NCI-H1048 (cell line): ENCODE measurements at places on chromosomes 12 and 14.

DNA sequence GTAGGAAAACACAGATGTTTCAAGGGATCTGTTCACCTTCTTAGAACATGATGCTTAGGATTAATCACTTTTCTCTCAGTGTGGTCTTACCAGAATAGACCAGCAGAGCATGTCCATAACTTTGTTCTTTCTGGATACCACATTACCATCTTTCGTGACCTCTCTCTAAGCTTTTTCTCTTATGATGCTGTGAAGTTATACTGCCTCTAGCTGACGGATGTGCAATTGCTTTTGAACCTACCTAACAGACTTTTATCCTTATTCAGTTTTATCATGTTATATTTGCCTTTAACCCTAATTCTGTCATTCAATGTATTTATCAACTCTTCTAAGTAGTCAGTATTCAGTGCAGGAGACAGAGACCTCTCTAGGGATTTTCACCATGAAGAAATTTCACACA is 246.7 kb downstream of the DACT1 start:
- no peak for DNase-seq

- no peak for DNase-seq
Measured at GRCh38 chr12:79535751-79536150, 155.0 kb downstream of the PAWR start.

GRCh38 chr14:91806716-91807115 is 60.6 kb downstream of the TC2N start:
- DNase-seq, result no peak

DNA sequence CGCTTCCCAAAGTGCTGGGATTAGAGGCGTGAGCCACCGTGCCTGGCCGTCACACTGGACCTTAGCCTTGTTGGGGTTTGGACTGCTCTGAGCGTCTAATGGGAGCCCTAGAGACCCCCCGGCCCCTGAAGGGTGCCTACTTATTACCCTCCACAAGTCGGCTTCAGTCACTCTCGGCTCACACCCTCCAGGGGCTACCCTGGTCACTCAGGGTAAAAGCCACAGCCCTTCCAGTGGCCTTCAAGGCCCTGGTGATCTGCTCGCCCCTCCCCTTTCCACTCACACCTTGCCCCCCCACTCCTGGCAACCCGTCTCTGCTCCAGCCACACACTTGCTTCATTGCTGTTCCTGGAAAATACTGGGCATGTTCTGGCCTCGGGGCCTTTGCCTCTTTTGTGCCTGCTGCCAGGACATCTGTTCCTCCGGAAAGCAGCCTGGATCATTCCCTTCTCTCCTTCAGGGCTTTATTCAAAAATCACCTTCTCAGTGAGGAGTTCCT is 3.6 kb upstream of the MORN3 start:
- DNase-seq, result no peak

DNA sequence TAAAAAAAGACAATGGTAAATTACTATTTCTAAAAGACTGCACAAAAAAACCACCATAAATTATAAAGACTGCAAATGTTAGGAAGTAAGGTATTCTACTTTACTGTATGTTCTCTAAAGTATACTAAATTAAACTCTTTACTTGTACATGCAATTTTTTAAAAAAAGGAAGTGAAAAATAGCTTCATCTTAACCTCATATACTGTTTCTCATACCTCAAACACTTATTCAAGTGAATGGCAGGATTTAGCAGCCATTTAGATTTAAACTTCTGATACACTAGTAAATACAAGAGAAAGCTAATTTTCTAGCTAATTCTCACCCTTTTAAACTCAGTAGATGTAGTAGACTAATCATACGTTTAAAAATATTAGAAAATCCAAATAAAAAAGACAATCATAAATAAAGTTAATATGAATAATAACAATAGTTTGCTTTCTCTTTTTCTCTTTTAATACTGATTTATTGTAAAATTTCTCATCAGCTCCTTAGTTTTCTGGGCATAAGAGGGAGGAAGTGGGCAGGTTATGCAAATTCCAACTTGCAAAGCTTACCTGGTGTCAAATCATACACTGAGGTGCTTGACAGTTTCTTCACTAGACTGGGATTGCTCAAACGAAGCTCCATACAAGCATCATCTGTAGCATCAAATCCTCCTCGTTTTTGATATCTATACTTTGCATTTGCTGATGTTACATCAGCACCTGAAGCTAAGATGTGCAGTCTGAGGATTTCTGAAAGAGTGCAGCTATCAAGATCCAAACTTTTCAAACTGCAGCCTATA is 71.0 kb upstream of the CFL2 start:
- DNase-seq, result no peak

- no peak for DNase-seq
Measured at GRCh38 chr14:91968280-91968679, 20.8 kb upstream of the FBLN5 start.

GRCh38 chr12:118359541-118359915 is 13.2 kb downstream of the TAOK3 start:
- no peak for DNase-seq

DNA sequence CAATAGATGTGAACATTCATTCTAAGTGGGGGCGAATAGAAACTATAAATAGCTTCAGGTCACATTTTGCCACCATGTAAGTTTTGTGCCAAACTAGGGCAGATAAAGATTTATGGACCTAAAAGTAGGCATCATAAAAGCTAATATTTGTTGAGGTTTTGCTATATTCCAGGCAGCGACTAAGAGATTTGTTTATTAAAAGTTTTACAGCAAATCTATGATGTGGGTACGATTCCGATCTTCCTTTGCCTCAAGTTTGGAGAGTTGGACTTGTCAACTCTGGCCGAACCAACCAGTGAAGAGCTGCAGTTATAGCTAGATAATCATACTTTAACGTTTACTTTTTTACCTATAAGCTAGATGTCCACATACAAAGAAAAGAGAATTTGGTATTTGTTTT is 1.6 kb downstream of the MAPK1IP1L start:
- no peak for DNase-seq

DNA sequence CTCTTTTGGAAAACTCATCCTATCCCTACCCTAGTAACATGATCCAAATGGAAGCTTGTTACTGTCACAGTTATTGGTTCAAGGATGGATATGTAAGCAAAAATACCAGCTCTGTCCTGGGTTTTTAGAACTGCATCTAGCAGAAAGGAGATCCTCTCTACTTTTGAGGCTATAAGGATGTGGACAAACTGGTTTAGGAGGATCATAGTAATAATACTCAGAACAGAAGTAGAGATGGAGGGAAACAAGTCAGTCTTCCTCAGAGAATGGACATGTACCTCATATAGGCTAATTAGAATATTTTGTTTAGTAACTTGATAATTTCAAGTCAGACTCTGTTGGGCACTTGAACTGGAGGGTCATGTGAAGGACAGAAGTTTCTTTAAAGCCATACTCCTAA is 26.6 kb downstream of the FUT8 start:
- DNase-seq, result no peak

- DNase-seq, result no peak
Measured at GRCh38 chr12:152440-152839, 61.5 kb downstream of the SLC6A12 start.

GRCh38 chr12:89073659-89074058 is 278.6 kb downstream of the DUSP6 start:
- no peak for DNase-seq

DNA sequence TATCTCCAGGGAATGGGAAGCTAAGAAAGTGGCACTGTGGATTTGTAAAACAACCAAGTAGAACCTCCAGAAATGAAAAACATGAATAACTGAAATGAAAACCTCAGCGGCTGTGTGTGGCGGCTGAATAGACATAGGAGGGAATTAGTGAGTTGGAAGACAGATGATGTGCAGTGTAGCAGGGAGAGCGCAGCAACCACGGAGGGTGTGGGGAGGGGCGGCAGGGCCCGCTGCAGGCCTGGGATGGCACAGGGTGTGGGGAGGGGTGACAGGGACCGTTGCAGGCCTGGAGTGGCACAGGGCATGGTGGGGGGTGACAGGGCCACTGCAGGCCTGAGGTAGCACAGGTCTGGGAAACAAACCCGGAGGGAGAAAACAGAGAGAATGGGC is 51.1 kb downstream of the BEGAIN start:
- no peak for DNase-seq

GRCh38 chr12:23640754-23641153 is 308.7 kb downstream of the SOX5 start:
- no peak for DNase-seq

- DNase-seq, result no peak
Measured at GRCh38 chr12:92439420-92439805, 263.4 kb upstream of the PLEKHG7 start.

DNA sequence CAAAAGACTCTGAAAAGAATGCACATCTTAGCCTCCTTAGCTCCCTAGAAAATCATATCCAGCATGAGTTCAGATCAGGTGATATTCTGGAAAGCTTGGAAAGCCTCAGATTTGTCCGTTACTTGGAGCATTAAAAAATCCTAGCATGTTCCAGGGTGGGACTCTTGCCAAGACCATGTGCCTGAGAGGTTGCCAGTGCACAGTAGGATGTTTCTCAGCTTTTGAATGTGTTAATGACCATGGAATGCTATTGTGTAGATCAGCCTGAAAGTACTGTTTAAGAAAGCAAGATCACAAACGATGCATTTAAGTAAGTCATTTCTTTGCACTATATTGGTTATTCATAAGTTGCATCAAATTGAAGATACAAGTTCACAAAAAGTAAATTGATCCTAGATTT is 230.5 kb downstream of the ETNK1 start:
- DNase-seq, result no peak

GRCh38 chr12:25052196-25052913 is 103.5 kb upstream of the BCAT1 start:
- no peak for DNase-seq

DNA sequence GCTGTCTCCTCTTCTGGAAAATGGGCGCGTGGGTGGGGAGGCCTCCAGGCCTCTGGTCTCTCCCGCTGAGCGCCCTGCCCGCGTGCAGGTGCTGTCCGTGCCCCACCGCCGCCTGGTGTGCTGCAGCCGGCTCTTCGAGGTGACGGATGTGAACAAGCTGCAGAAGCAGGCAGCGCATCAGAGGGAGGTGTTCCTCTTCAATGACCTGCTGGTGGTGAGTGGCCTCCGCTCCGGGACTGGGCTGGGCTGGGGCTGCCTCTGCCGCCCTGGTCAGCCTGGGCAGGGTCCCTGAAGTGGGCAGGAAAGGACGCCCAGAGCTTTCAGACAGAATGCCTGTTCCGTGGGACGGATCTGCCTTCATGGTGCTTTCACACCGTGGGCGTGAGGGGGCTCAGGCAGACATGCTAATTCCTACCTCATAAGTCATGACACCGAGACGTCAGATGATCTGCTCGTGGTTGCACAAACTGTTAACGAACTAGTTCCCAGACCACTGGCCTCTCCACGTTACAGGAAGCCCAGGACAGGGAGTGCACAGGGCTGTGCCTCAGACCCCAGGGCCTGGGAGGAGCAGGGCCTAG is 50.5 kb downstream of the SLC6A12 start:
- DNase-seq, result no peak

GRCh38 chr12:114995891-114996290 is 311.9 kb upstream of the TBX3 start:
- no peak for DNase-seq

DNA sequence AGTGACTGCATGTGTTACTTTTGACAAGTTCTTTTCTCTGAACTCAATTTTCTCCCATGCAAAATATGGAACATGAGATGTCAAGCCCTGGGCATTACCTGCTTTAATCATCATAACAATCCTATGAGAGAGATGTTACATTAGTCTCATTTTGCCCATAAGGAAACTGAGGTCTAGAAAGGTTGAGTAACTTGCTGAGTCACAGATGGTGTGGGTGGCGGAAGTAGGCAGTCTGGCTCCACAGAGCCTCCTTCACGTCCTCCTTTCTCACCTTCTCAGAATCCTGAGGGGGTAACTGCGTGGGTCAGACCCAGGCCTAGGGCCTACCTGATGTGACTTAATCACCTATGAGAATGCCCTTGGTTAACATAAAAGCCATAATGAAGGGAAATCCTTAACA is 50.7 kb downstream of the TMTC1 start:
- no peak for DNase-seq

- no peak for DNase-seq
Measured at GRCh38 chr12:12206776-12207388, 60.0 kb downstream of the LRP6 start.

DNA sequence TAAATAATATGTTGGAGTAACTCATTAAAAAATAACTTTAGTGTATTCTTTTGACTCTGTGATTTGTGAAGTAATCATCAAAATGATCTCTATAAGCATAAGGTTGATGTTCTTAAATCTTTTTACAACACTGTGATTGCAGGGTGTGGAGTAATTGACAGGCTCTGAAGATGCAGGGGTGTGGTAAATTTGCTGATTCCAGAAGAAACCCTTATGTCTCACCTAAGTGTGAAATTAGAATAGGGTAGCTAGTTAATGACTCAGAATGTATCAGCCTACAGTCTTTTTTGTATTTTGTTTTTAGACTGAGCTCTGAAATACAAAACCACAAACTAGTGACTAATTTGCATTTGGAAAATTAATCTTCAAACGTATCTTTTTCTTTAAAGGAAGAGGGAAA is 5.9 kb downstream of the PRPF39 start:
- no peak for DNase-seq

DNA sequence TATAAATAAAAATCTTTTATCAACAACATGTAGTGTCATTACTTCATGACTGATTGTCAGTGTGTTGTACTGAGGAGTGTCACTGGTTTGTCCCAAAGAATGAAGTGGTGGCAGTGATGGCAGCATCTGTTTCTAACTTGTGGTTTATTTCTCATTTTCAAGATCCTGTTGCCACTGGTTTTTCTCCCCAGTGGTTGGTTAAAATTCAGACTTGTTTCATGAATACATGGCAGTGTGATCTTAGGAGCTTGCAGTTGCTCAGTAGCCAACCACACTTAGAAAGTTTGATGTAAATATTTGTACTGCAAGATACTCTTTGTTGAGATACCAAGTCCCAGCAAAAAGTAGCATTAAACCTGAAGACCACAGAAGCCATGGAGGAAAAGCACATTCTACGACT is 69.8 kb downstream of the PLEKHA5 start:
- no peak for DNase-seq

DNA sequence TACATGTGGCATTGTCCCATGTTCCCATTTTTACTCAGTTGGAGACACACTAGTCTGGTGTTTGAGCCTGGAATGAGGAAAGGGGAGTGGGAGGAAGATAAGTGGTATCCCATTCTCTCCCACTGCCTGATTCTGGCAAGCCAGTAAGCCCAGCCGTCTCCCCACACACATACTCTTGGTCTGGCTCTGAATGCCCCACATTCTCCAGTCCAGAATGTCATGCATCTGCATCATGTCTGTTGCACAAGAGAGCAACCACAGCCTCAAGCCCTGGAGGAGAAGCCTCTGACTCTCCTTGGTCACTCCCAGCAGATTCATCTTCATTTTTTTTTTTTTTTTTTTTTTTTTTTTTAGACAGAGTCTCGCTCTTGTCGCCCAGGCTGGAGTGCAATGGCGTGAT is 48.0 kb downstream of the DRAM1 start:
- DNase-seq, result no peak

DNA sequence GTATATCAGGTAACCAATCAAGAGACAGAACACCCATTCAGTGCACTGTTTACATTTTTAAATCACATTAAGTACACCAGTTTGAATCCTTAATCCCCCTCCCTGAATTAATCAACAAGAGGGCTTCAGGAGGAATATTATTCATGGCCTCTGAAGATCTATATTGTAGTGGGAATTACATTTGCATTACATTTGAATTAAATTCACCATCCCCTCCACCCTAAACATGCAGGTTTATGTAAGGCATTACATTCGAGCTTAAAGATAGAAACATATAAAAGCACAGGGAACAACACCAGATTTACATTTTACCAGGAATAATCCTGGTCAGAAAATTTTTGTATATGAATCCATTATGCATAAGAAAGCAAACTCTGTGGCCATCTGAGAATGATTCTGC is 197.8 kb upstream of the KITLG start:
- no peak for DNase-seq

GRCh38 chr14:40452674-40453073 is 1020.4 kb upstream of the FBXO33 start:
- no peak for DNase-seq
